LHCN-M2 (cell line): ENCODE measurements at places on chromosomes 2 and 18. TPM values are rescaled to one million over a fixed set of nuclear protein-coding genes. Genes with fewer than 3 reads are reported as not detected.

C1GALT1C1L gene
- 0.29 TPM in 1 of 2 replicates, not detected in the other for total RNA-seq

- DNase-seq, result peak; percentile 89
These were observed 69.5 kb downstream of the ANTXR1 start for GRCh38 chr2:69082430-69082997.

DNA sequence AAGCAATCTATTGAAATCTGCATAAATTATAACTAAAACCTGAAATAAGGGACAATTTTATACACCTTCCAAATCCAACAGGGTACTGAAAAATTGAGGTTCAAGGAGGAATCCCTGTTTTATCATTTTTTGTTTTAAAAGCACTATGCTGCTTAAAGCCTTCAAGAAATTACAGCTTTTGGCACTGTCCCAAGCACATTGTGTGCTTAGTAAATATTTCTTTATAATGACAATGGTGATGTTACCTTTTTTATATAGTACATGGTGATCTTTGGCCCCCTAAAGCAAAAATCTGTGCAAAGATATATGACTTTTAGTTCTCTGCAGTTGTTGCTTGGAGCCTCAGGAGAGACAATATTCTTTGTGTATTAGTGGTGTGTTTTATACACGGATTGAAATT lies 71.6 kb upstream of the EFEMP1 start:
- peak; percentile 23 for DNase-seq

DNA sequence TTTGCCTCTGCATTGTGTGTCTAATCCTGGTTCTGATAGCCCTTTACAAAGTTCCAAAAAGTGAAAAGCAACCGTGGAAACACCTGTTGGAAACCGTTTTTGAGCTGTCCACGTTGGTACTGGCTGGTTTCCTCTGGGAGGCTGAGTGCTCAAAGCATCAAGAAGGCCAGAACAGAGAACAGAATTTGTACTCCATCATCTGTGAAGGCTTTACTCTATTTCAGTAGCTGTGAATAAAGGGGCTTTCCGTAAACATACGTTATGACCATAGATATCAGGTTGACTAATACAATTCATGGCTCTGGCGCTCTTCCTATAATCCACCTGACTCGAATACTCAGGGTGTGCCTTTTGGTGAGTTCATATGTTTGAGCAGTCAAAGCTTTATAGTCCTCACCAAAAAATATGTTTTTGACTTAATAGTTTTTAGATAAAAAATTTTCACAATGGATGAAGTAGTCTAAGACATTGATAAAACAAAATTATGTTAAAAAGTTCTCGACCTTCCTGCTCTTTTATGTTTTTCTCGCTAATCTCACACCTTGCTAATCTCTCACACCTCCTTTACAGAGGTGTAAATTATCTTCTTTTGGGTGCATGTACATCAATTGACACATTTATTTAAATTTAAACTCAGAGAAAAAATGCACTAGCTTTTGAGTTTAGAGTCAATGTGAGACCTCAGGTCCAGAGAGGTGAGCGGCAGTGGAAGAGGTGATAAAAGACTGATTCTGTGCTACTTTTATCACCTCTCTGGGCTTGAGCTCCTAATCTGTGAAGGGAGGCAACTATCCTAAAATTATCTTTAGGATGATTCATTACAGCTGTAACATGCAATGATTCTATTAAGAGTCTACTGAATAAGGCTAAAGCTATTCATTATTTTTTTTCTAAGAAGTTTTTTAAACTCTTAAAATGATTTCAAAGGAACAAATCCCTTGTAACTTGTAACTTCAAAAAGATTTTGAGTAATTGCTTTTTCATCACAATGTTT lies 65.3 kb downstream of the CXCR4 start:
- no peak for DNase-seq

DNA sequence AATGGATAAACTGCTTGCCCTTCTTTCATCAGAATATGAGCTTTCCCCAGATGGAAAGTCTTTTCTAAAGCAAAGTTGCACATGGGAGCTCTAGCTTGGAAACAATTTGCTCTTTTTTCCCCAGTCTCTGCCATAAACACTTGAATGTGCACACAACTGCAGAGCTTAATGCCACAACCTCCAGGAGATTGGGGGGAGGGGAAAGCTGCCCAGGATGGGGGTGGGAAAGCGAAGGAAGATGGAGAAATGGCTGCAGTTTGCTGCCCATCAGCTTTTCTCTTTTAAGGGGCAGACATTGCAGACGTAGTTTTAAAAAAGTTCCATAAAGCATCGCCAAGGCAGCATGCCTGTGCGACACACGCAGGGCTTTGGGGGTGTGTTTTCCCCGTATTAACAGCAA lies 1.5 kb downstream of the ACKR3 start:
- DNase-seq, result no peak
